ENCODE measurements at places on chromosomes 16 and 17. TPM values are rescaled to one million over a fixed set of nuclear protein-coding genes. Genes with fewer than 3 reads are reported as not detected.

- H3K27ac ChIP-seq: no peak overlapping the region
- no peaks in the 10 kb centered on the region for H3K36me3 ChIP-seq
- H3K4me1 ChIP-seq: no peaks in the 10 kb centered on the region
- DNase-seq: no peak
Observed at GRCh38 chr16:79004309-79004708, 596.2 kb downstream of the MAF start.

OTOA gene
- not detected for total RNA-seq

DNA sequence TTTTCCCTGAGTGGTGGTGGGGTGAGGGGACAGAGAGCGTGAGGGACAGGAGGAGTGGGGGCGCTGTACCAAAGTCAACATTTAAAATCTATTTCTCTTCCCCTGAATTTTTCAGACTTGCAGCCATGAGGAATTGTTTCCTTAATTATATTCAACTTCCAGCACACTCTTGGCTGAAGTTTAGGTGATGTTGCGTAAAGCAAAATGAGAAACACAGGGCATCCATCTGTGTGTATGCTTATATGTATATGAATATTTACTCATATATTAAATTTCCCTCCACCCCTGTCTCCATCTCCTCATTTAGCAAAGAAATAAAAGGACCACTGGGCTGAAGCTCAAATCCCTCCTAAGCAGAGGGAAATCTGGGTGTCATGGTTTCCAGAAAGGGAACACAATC lies 218.1 kb downstream of the XYLT1 start:
- no peaks in the 10 kb centered on the region for H3K27me3 ChIP-seq
- peaks cover 6% of the 10 kb centered on the region for H3K36me3 ChIP-seq
- H3K27ac ChIP-seq: no peak overlapping the region
- H3K4me1 ChIP-seq: no peaks in the 10 kb centered on the region
- no peak for DNase-seq

DNAAF8 gene
- not detected for total RNA-seq

DNA sequence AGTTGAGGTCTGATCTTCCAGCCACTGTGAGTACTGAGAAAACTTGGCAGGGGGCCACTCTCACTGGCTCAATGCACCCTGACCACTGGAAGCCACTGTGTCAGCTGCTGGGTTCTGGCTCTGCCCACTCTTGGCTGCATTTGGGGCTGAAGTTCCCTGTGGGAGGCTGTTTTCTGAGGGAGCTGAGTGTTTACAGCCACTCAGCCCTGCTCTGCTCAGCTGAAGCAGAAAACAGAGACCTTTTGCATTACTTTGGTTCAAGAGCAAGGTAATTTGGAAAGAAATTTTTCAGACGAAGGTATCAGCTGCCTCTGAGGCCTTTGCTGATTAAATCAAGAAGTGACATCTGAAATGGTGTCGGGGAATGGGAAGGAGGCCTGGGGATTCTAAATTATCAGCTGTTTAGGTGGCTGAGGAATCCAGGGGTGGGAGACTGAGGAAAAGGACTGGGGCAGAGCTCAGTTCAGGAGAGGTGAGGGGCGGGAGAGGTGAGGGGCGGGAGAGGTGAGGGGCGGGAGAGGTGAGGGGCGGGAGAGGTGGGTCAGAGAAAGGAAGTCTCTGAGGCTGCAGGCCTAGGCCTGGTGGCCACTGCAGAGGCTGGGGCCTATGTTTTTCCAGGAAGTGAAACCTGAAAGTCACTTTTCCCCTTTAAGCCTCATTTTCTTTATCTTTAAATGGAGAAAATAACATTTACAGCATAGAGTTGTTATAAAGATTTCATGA lies at the start of gene ACSM5:
TSS of gene ACSM5 (plus strand) at position 137 of the 723 bp plus-strand sequence. CDS start 1,951 bp downstream, outside the sequence.
- peaks cover 3% of the 10 kb centered on the region for H3K4me1 ChIP-seq
- DNase-seq: no peak
- H3K27me3 ChIP-seq: no peaks in the 10 kb centered on the region

ABCA6 gene
- 1.6 TPM for total RNA-seq
